ENCODE measurements at places on chromosomes 7 and 10.
A peak's percentile ranks its signal among the peaks of the same experiment; 100 is the strongest.

DNA sequence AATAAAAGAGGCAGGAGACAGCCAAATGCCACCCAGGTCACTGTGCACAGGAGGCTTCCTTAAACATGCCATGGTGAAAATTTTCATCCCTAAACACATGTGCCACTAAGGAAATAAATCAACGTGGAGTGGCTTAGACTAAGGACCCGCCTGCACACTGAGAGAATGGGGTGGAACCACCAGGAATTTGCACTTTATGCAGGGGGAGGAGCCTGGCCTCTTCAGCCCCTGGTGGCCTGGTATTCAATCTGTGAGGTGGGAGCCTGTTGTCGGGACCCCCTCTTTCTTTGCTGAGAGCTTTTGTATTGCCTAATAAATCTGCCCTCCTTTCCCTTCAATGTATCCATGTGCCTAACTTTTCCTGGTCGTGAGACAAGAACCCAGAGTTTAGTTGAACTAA, 204.6 kb upstream of the NRP1 start:
- DNase-seq, result no peak
- no peaks in the 10 kb centered on the region for H3K4me1 ChIP-seq
- no peaks in the 10 kb centered on the region for H3K36me3 ChIP-seq

- no peak overlapping the region for H3K27ac ChIP-seq
- no peaks in the 10 kb centered on the region for H3K27me3 ChIP-seq
- no peak for DNase-seq
- H3K4me3 ChIP-seq, result no peak overlapping the region
These were observed 28.9 kb downstream of the LRRC27 start for GRCh38 chr10:132360766-132361447.

GRCh38 chr10:75528392-75528791, 97.0 kb downstream of the LRMDA start:
- no peak for DNase-seq
- H3K36me3 ChIP-seq, result no peaks in the 10 kb centered on the region
- H3K27ac ChIP-seq, result no peak overlapping the region
- H3K27me3 ChIP-seq, result peaks cover 2% of the 10 kb centered on the region
- H3K4me3 ChIP-seq, result no peak overlapping the region
- H3K4me1 ChIP-seq, result no peaks in the 10 kb centered on the region

- no peaks in the 10 kb centered on the region for H3K27me3 ChIP-seq
- DNase-seq, result no peak
- no peaks in the 10 kb centered on the region for H3K4me1 ChIP-seq
- no peak overlapping the region for H3K4me3 ChIP-seq
- H3K27ac ChIP-seq, result no peak overlapping the region
- H3K36me3 ChIP-seq, result no peaks in the 10 kb centered on the region
These were observed 228.9 kb upstream of the TCF7L2 start for GRCh38 chr10:112721080-112721698.

DNA sequence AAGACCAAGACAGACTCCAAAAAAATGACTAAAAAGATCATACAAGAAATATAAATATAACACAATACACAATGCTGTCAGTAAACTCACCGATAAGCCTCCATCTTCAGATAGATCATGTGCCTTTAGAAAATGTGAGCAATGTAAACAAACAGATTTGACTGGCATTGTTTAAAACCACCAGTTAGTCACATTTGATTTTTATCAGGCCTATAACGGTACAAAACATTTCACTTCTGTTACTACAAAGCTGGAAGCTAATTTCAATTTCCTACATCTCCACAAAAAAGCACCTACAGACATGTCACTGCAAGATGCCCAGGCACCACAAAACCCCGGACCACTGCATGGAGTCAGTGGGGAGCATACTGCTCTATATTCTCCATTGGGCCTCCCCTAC, 18.9 kb downstream of the SGMS1 start:
- H3K36me3 ChIP-seq, result peaks cover 1% of the 10 kb centered on the region
- no peak overlapping the region for H3K4me3 ChIP-seq
- DNase-seq, result no peak
- H3K27me3 ChIP-seq, result no peaks in the 10 kb centered on the region
- H3K4me1 ChIP-seq, result peaks cover 38% of the 10 kb centered on the region

DNA sequence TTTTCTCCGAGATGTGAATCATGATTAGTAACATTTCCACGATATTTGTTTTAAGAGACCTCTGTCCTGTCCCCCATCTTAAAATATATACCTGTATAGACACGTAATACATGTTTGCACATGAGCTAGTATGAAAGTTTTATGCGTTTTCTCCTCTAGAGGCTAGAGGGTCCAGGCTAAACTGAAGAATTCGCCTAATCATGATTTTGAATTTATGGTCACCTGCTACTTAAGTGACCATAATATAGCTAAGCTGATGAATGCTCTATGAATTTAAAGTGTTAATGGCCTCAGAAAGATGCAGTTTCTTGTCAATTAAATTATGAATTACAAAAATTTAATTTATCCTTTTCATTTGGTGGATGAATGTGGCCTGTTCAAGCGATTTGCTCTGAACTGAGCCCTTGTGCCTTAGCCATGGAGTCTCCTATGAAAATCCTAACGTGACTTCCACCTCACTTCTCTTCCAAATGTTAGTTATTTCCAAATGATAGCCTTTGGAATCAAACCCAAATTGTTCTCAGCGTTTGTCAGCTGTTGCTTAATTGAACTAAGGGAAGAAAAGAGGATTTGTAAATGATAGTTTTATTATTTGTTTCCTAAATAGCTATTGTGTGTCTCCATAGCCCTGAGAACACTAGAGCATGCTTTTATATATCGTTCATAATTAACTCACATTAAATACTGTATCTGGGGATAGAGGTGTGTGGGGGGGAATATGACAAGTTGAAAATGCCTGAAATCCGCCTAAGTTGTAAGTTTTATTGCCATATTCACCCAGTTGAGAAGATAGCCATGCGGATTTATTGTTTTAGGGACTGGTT, 2.3 kb downstream of the CELF2 start:
- DNase-seq, result no peak
- peaks cover 16% of the 10 kb centered on the region for H3K4me1 ChIP-seq
- no peaks in the 10 kb centered on the region for H3K36me3 ChIP-seq
- H3K27me3 ChIP-seq, result peaks cover 72% of the 10 kb centered on the region
- H3K27ac ChIP-seq, result no peak overlapping the region

DNA sequence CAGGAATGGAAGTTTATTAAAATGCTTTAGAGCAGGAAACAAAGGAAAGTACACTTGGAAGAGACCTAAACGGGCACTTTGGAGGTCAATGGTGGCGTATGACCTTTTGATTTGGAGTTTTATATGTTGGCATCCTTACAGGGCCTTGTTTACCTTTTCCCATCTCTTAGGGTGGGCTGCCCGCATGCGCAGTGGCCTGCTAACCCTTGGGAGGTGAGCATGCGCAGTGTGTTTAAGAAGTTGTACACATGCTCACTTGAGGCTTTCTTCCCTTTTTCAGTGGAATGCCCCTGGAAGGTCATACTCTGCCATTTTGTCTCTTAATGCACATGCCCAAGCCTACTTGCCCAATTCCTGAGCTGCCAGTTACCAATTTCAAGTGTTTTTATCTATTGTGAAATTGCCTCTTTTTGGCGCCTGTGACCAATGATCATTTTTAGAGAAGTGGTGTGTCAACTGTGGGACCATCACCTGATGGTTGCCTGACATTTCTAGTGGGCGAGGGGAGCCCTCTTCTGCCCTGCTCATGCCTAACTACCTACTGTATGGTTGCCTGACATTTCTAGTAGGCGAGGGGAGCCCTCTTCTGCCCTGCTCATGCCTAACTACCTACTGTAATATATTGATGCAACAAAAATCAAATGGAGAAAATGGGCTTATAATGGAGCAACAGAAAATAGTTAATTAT, 138.0 kb downstream of the PPP1R9A start:
- no peaks in the 10 kb centered on the region for H3K36me3 ChIP-seq
- no peak overlapping the region for H3K27ac ChIP-seq
- no peak overlapping the region for H3K4me3 ChIP-seq
- no peaks in the 10 kb centered on the region for H3K4me1 ChIP-seq
- peaks cover 2% of the 10 kb centered on the region for H3K27me3 ChIP-seq
- DNase-seq, result no peak

DNA sequence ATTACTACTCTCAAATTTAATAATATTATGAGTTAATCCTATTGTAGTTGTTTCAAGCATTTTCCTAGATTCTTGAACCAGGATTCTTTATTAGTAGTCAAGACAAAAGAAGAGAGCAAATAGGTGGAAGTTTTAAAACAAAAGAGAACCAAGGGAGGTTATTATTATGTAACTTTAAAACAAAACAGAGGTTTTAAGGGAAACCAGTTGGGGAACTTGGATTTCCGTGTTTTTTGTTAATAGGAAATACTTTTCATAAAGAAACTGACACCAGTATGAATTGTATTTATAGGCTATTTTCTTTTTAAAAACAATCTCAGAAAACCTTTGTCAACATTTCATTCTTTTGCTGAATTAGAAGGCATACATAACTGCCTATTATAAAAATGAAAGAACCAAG, 183.9 kb downstream of the WNT2 start:
- no peak for DNase-seq
- peaks cover 15% of the 10 kb centered on the region for H3K4me1 ChIP-seq
- H3K4me3 ChIP-seq, result no peak overlapping the region
- H3K27ac ChIP-seq, result no peak overlapping the region
- no peaks in the 10 kb centered on the region for H3K36me3 ChIP-seq

DNA sequence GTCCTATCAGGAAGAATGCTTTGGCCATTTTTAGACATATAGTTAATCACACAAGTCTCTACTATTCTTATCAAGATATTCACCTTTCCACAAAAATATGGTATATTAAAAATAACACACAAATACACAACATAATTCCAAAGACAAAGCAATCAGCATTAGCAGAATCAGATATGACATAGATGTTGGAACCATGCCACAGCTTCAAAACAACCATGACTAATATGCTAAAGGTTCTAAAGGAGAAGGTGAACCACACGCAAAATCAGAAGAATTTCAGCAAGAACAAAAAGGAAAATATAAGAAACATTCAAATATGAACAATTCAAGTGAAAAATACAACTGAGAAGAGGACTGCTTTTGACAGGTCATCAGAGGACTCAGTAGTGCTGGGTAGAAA, 670.2 kb upstream of the SORCS1 start:
- no peak overlapping the region for H3K27ac ChIP-seq
- H3K27me3 ChIP-seq, result no peaks in the 10 kb centered on the region
- no peaks in the 10 kb centered on the region for H3K36me3 ChIP-seq
- H3K4me3 ChIP-seq, result no peak overlapping the region
- H3K4me1 ChIP-seq, result no peaks in the 10 kb centered on the region
- DNase-seq, result no peak

- no peaks in the 10 kb centered on the region for H3K36me3 ChIP-seq
- no peak for DNase-seq
- H3K27ac ChIP-seq, result no peak overlapping the region
These were observed 853.5 kb downstream of the KCNMA1 start for GRCh38 chr10:76784076-76784475.

- no peaks in the 10 kb centered on the region for H3K4me1 ChIP-seq
- DNase-seq, result no peak
- H3K27ac ChIP-seq, result no peak overlapping the region
- H3K27me3 ChIP-seq, result peaks cover 22% of the 10 kb centered on the region
- no peak overlapping the region for H3K4me3 ChIP-seq
- no peaks in the 10 kb centered on the region for H3K36me3 ChIP-seq
These were observed 98.1 kb upstream of the STK17A start for GRCh38 chr7:43484678-43485395.

DNA sequence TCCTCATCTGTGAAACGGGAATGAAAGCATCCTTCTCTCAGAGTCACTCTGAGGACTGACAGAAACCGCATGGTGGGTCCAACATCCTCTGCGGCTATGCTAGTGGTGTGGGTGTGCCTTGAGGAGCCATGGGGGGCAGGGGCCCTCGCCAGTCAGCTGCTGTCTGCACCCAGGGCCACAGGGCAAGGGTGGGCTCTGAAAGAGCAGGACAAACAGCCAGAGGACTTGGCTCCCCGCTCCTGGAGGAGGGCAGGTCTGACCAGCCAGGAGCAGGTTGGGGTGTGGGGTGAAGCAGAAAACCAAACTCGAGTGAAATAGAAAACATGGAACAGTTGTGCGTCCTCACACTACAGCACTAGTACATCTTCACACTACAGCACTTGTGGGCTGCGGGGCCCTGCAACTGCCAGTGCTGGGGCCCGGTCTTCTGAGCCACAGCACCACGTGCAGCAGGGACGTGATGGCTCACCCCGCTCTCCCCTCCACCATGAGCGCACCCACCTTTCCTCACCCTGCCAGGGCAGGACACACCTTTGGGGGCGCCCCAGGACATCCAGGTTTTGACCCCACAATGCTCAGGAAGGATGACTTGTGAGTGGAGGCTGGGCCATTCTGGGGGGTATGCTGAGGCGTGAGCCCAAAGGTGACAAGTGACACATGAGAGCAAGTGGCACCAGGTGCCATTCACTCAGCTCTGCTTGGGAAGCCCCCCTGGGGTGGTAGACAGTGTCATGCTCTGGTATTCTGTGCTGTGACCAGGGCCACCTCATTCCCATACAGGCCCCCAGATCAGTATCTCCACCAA, 96.1 kb upstream of the RET start:
- H3K27me3 ChIP-seq, result no peaks in the 10 kb centered on the region
- no peak overlapping the region for H3K4me3 ChIP-seq
- no peak for DNase-seq
- no peaks in the 10 kb centered on the region for H3K36me3 ChIP-seq

DNA sequence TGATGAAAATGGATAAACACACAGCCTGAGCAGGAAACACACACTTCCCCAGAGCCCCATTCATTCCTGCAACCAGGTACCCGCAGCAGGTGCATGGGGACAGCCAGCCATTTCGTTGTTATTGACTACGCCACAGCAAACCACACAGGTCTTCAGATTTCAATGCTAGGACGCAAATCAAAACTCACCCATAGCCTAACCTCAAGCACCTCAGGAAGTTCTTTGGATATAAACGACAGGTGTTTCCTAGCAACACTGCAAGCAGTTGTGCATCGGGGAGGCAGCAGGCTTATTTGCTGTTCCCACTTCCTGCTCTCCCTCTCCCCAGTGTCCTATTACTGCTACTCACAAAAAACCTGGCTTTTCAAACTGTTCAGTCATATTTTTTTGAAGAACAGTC, 176.5 kb upstream of the FRMD4A start:
- H3K4me3 ChIP-seq, result no peak overlapping the region
- H3K27me3 ChIP-seq, result no peaks in the 10 kb centered on the region
- peaks cover 36% of the 10 kb centered on the region for H3K36me3 ChIP-seq

DNA sequence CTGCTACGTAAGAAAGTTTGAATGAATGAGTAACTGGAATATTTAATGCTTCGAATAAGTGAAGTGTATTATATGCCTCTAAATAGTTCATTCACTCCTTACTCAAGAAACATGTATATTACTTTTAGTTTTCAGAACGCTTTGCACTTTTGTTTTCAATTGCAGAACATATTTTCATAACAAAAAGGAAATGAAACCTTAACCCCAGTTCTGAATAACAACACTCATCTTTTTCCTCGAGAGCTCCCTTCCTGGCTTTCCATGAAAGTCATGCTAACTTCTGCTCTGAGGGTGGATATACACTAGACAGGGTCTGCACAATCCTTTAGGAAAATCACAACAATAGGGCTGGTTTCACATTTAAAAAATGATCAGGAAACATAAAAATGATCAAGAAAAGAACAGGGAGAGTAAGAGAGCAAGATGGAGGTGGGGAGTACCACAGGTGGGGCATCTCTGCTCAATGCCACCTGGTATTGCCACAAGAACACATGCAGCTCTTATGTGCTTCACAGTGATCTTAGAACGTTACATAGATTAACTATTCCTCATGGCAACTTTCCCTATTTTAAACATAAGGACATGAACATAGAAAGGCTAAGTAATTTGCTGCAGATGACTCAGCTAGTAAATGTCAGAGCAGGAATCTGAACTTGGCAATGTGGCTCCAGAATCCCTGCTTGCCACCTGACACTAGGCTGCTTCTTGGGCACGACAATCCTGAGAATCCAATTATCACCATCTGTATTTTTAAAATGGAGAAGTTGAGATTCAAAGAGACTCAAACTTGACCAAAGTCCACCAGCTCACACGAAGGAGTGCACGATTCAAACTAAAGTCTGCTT, 219.5 kb upstream of the AOAH start:
- peak overlapping the region; percentile 25 for H3K4me3 ChIP-seq
- no peaks in the 10 kb centered on the region for H3K27me3 ChIP-seq
- no peak for DNase-seq
- H3K27ac ChIP-seq, result peak overlapping the region; percentile 70
- H3K4me1 ChIP-seq, result peaks cover 38% of the 10 kb centered on the region
